ENCODE measurements at places on chromosomes 11 and 22.

- no peak for DNase-seq
Measured at GRCh38 chr11:765025-765801, 12.1 kb downstream of the GATD1 start.

DNA sequence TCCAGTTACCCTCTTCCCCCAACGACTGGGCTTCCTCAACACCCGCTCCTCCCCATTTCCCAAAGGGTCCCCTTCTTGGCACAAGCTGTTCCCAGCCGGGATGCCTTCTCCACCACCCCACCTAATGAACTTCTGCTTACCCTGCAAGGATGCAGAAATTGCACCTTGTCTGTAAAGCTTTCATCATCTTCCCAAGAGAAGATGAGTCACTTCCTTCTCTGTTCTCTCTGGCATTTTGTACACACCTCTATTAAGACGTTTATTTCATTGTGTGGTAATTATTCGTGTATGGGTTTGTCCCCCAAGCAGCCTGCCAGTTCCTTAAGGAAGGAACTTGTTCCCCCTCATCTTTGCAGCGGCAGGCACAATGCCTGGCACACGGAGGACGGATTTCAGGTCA lies 351.1 kb downstream of the CADM1 start:
- no peak for DNase-seq

GRCh38 chr22:21073023-21073422 lies 27.3 kb downstream of the LRRC74B start:
- no peak for DNase-seq

- no peak for DNase-seq
Measured at GRCh38 chr22:18112440-18112839, 1.8 kb downstream of the TUBA8 start.

GRCh38 chr11:130947481-130947880 lies 31.2 kb upstream of the SNX19 start:
- no peak for DNase-seq

GRCh38 chr11:70883973-70884623 lies 368.3 kb downstream of the SHANK2 start:
- DNase-seq, result no peak
